IgD-negative memory B cell (primary cell): ENCODE measurements at places on chromosomes 7 and 10. TPM values are rescaled to one million over a fixed set of nuclear protein-coding genes. Genes with fewer than 3 reads are reported as not detected.

The VPS41 gene
- 45.4 TPM for polyA plus RNA-seq

The WNT8B gene
- polyA plus RNA-seq: not detected

The CALHM1 gene
- 1.4 TPM for polyA plus RNA-seq

The FFAR4 gene
- polyA plus RNA-seq: not detected

The KLF14 gene
- polyA plus RNA-seq: 0.11 TPM

The LSM8 gene
- 49.0 TPM for polyA plus RNA-seq

The GDF10 gene
- polyA plus RNA-seq: not detected

The UPK3BL2 gene
- 3.9 TPM for polyA plus RNA-seq

The SERPINE1 gene
- polyA plus RNA-seq: not detected

The MYH16 gene
- not detected for polyA plus RNA-seq

The KNDC1 gene
- polyA plus RNA-seq: 0.05 TPM

The TWIST1 gene
- polyA plus RNA-seq: not detected

The ENO4 gene
- 0.45 TPM for polyA plus RNA-seq

The CDC14C gene
- not detected for polyA plus RNA-seq

The CNNM1 gene
- polyA plus RNA-seq: not detected

The CYP3A5 gene
- polyA plus RNA-seq: 0.16 TPM

The CRCP gene
- 51.2 TPM for polyA plus RNA-seq

The ARHGEF35 gene
- 0.86 TPM for polyA plus RNA-seq

The SLC26A3 gene
- polyA plus RNA-seq: not detected

The APBB1IP gene
- polyA plus RNA-seq: 66.4 TPM

The PDLIM1 gene
- 357 TPM for polyA plus RNA-seq

The FAM180A gene
- polyA plus RNA-seq: not detected

The TMEM225B gene
- polyA plus RNA-seq: 1.6 TPM

The LRIT1 gene
- not detected for polyA plus RNA-seq

The CPA5 gene
- polyA plus RNA-seq: not detected

The STAMBPL1 gene
- 19.0 TPM for polyA plus RNA-seq

The PTF1A gene
- not detected for polyA plus RNA-seq

The CYREN gene
- 39.5 TPM for polyA plus RNA-seq

The COL13A1 gene
- not detected for polyA plus RNA-seq

The SORBS1 gene
- polyA plus RNA-seq: 0.41 TPM

The BAMBI gene
- polyA plus RNA-seq: 0.70 TPM

The SUN3 gene
- polyA plus RNA-seq: not detected

The BICC1 gene
- not detected for polyA plus RNA-seq

The SNCG gene
- polyA plus RNA-seq: not detected

The CALML5 gene
- not detected for polyA plus RNA-seq

The R3HCC1L gene
- 15.1 TPM for polyA plus RNA-seq

The MSMB gene
- polyA plus RNA-seq: not detected

The SLC13A1 gene
- polyA plus RNA-seq: not detected

The NCF1 gene
- polyA plus RNA-seq: 313 TPM

The AKAP9 gene
- polyA plus RNA-seq: 36.2 TPM

The CXCL12 gene
- not detected for polyA plus RNA-seq

The PHF14 gene
- polyA plus RNA-seq: 11.9 TPM

The IFIT1 gene
- 8.5 TPM for polyA plus RNA-seq

The MRLN gene
- polyA plus RNA-seq: not detected

The MUC3A gene
- not detected for polyA plus RNA-seq

The ZCWPW1 gene
- 12.1 TPM for polyA plus RNA-seq

The CARD11 gene
- polyA plus RNA-seq: 52.4 TPM

The LLCFC1 gene
- not detected for polyA plus RNA-seq

The FXYD4 gene
- not detected for polyA plus RNA-seq

The AZGP1 gene
- not detected for polyA plus RNA-seq

The CCDC3 gene
- not detected for polyA plus RNA-seq

The RAB18 gene
- 49.3 TPM for polyA plus RNA-seq
